Mucosa of descending colon (tissue), 3 donors: ENCODE measurements at places on chromosomes 1 and 21. TPM values are rescaled to one million over a fixed set of nuclear protein-coding genes. Genes with fewer than 3 reads are reported as not detected.

The OLIG1 gene
- total RNA-seq, result not detected

The RNF186 gene
- 15.1 TPM for total RNA-seq

The PLA2G2D gene
- total RNA-seq, result 0.22 TPM

The IL24 gene
- total RNA-seq, result not detected

The C1orf21 gene
- 70.9 TPM for total RNA-seq

The CYP4Z1 gene
- 0.55 TPM for total RNA-seq
